H7 (cell line): ENCODE measurements at places on chromosomes 16 and 17. TPM values are rescaled to one million over a fixed set of nuclear protein-coding genes. Genes with fewer than 3 reads are reported as not detected.

KRT20 gene
- not detected in 2 replicates for total RNA-seq

- no peak for DNase-seq
Observed at GRCh38 chr16:74903120-74903519, 81.8 kb downstream of the WDR59 start.

DNA sequence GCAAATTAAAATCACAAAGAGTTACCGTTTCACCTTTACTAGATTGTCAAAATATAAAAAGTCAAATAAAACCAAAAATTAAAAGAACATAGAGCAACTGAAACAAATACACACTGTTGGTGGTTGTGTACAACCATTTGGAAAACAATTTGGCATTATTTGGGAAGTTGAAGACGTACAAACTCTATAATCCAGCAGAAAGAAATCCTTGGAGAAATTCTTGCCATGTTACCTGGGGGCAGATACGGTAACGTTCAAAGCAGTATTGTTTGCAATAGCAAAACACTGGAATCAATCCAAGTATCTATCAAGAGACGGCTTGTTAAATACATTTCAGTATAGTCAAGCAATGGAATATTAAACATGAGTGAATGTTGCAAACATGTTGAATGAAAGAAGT, 56.7 kb downstream of the TBX4 start:
- DNase-seq, result no peak

DNA sequence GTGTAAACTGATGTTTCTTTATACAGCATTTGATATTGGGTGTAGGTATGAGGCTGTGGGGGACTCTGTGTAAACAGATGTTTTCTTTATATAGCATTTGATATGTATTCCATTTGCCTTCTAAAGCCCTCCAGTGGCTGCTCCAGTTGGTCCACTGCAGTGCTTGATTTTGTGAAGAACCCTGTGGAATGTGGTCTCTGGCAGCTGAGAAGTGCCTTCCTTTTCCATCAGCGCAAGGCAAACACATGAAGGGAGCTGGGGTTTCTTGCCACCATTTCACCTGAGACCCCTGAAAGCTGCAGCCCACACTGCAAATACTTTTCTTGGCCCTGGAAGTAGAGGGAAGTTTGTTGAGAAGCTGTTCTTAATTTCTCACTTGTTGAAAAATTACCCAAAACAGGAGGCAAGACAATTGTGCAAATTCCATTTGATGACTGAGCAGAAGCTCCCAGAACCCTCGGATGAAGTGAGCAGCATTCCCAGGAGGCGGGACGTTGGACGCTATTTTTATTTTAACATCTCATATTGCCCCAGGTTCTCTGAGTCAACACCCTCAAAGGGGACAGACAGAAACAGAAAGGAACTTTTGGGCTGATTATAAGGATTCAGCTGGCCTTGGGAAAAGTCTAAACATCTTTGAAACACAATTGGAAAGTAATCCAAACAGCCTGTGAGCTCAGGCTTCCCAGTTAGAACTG, 158.5 kb upstream of the RPH3AL start:
- no peak for DNase-seq

GRCh38 chr16:154217-155030, 2.0 kb downstream of the HBZ start:
- peak; percentile 91 for DNase-seq
